Cortex of kidney (tissue), 1 donor: ENCODE measurements at places on chromosomes 3 and 15.

DNA sequence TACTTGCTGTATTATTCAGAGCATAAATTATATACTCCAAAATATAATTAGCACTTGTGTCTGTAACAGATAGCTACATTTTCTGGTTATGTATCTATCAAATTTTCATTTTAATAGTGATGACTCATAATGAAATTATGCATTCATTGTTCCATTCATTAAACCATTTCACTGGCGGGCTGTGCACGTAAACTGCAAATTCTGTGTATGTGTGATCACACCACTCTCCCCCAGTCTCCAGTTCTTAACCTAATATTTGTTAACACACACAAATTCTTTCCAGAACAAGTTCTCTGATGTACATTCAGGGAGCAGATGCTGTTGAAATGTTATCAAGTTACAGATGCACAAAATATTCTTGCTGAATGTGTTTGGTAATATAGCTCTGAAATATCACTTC lies 3.8 kb upstream of the KCNMB2 start:
- DNase-seq: no peak

GRCh38 chr15:68347392-68347791 lies 69.8 kb downstream of the FEM1B start:
- no peak for DNase-seq

GRCh38 chr15:79310612-79310984 lies 314 bp upstream of the TMED3 start:
- DNase-seq: no peak

DNA sequence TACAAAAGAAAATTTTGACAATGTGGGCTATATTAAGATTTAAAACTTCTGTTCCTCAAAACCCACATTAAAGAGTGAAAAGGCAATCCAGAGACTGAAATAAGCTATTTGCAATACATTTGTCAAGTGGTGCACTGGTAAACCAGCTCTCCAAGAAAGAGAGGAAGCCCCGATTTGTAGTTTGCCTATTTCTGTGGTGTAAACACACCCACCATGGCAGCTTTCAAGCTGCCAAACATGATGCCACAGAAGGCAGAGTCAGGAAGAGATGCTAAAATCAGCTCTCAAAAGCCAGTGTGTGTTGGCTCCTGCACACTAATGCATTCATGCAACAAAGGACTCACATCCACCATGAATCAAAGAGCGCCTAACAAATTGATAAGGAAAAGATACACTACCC lies 17.5 kb downstream of the RFTN1 start:
- no peak for DNase-seq

DNA sequence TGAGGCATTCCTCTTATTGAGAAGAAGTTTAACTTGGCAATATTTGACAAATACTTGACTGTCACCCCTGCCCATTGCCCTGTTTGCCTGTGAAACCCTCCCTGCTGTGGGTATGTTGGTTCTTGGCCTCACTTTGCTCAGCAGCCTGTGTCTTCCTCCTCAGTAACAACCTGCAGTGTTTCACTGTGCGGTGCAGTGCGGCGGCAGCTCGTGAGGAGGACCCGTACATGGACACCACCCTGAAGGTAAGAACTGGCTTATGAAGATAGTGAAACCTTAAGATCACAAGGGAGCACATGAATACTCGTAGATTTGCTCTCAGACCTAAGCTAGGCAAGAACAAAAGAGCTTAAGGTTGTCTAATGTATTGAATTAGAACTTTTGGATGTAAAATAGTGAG lies 21.0 kb downstream of the HPS3 start:
- no peak for DNase-seq

DNA sequence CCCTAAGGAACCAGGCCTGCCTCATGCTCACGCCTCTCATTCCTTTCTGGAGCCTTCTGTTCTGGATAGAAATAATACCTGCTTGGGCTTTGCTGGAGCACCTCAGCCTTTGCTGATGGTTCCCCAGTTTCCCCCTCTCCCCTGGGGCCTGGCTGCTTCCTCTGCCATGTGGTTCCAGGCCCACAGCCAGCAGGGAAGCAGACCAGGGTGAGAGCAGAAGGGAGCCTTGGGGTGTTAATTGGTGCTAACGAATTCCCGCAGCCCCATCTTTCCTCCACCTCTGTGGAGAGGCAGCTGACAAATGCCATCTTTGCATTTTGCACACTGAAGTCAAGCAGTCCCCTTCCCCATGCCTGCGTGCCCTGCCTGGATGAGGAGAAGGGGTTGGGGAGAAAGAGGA lies 13.1 kb upstream of the CORO2B start:
- no peak for DNase-seq

DNA sequence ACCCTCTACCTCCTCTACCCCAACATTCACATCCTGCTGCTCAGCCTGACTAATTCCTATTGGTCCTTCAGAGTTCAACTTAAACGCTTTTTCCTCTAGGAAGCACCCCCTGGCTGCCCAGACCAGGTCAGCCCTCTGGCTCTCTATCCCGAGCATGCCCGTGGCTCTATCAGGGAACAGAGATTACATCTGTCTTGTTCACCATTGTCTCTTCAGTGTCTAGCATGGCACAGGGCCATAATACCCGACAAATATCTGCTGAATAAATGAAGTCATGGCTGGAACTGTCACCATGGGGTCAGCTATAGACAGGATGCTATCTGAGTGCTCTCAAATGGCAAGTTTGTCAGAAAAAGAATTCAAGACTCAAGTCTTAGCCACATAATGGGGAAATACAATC lies 296.9 kb upstream of the CHRNA7 start:
- DNase-seq: no peak

- no peak for DNase-seq
These were observed 165.1 kb upstream of the STAC start for GRCh38 chr3:36215241-36215640.

GRCh38 chr15:91947293-91947679 lies 93.8 kb downstream of the SLCO3A1 start:
- no peak for DNase-seq

DNA sequence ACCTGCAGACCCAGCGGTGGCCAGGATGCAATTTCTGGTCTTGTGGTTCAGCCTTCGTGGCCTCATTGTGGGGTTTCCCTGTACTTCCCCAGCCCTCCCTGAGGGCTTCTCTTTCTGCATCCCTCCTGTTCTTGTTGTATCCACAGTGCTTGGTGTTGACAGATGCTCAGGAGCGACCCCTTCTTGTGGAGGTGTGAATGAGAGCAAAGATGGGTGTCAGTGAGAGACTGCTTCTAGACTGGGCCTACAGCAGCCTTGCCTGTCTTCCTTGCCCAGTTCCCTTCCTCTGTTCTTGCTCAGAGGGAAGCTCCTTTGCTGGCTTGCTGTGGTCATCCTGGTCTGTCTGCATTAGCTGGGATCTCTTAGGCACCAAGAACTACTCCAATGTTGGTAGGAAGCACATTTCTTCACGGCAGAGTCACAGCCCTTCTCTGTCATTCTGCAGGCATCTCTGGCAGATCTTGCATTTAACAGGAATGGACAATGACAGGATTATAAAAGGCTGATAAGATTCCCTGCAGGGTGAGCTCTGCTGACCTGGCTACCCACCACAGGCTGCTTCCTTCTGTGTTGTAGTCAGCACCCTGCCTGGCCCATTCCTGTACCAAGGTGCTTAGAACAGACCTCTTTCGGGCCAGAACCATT lies 317.8 kb upstream of the C2CD4B start:
- no peak for DNase-seq

DNA sequence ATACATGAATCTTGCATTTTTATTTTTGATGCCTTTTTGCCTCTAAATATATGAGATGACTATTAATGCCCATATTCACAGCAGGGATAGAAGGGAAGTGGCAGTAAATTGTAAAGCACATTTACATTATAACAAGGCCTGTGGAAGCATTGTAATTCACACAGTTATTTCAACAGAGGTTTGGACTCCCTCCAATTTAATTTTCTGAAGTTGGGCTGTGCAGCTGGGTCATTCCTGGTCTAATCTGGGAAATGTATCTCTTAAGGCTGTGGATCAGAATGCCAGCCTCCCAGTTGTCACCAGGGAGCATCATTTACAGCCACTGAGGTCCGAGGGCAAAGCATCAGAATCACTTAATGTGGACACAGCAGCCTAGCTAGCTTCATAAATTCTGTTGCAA lies 434.5 kb downstream of the MFSD1 start:
- DNase-seq: no peak

- DNase-seq: no peak
These were observed 103.0 kb downstream of the CORO2B start for GRCh38 chr15:68681836-68682235.

DNA sequence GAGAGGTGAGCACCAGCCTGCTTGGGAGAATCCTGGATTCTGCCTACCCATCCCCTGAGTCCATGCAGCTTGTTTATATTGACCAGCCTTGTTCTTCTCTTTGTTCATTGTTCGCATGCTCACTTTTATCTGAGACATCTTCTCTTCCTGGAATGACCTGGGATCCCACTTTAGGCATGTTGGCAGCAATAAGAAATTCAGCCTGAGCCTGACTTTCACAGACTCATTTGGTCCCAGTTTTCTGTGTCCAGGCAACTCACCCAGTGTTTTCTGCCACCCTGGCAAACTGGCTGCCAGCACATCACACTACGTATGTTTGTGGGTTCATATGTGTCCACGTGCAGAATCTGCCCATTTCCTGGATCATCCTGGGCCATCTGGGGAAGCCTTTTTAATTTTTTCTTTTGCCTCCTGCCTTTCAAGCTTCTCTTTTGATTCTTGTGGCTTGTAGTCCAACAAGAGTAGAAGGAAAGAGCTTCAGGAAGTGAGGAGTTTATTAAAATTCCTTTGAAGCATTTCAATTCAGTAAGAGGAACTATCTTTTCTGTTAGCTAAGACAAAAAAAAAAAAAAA lies 199.9 kb downstream of the FNDC3B start:
- DNase-seq: no peak

GRCh38 chr3:155504682-155505081 lies 211.2 kb upstream of the STRIT1 start:
- DNase-seq: no peak
